ENCODE measurements at places on chromosomes 12 and 14.

DNA sequence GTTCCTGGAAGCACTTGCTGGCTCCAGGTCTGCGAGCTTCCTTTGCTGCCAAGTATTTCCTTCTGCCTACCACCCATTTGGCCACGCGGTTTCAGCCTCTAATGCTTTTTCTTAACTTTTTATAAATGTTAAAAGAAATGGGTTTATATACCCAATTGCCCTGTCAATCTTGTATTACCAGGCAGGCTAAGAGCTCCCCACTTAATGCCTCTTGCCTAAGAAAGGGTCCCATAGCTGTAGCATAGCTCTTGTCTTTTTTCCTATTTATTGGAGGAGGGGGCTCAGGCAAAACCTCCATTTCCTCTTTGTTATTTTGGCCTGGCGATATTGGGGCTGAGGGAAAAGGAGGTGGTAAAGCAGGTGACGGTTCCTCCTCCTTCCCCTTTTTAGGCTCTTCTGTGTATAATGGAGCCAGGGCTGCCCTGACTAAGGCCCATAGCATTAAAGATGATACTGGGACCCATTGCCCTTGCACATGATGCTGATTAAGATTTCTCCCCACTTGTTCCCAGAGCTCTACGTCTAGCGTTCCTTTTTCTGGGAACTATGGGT is 21.6 kb upstream of the BLTP3B start:
- DNase-seq: no peak

DNA sequence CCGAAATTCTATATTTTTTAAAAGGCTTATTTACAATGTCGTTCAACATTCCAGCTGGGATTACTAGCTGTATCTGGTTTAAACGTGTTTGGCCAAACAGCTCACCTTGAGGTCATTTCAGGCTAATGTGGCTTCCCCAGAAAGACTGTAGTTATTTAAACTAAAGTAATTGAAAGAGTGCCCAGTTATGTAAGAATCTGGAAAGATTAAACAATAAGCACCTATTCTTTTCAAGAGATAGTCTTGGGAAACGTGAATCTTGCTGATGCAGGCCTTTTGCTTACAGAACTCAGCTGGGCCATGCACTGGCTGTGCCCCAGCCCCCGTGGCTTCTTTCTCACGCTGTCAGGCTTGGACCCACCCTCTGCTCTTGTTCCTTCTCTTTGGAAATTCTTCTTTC is 24.4 kb downstream of the GLRX5 start:
- DNase-seq: no peak

DNA sequence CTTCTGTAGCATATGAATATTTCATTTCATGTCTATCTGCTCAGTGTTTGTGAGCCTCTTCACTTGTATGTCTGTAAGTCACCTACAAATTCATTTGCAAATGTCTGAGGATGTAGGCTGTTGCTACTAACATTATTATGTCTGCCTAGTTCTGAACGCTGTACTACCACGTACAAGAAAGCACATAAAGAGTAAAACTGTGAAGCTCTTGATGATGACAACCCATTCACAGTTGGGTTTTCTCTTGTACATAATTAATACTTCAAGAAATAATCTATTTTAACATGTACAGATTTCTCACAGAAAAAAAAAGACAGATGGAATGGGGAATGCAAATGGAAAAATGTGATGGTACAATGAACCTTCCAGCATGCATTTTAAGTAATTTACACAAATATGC is 64.3 kb upstream of the CPNE8 start:
- DNase-seq: no peak

- DNase-seq: no peak
These were observed 22.5 kb downstream of the SLC38A6 start for GRCh38 chr14:61003571-61003970.

- no peak for DNase-seq
These were observed 40.7 kb downstream of the ATG14 start for GRCh38 chr14:55370883-55371455.

GRCh38 chr12:103814436-103814835 is 26.6 kb downstream of the NT5DC3 start:
- DNase-seq: no peak

- no peak for DNase-seq
These were observed 930.8 kb downstream of the BCL11B start for GRCh38 chr14:98341211-98341610.

- peak; percentile 87 for DNase-seq
These were observed 77.8 kb upstream of the MAX start for GRCh38 chr14:65179918-65180724.

DNA sequence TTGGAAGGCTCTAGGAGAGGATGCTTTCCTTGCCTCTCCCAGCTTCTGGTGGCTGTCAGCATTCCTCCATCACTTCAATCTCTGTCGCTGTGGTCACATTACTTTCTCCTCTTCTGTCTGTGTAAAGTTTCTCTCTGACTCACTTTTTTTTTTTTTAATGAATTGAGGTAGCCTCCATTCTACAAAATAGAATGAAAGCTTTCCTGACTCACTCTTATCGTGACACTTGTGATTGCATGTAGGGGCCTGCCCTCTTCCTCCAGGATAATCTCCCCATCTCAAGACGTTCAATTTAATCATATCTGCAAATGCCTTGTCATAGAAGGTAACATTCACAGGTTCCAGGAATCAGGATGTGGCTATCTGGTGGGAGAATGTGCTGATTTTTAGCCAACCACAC is 153.5 kb upstream of the HMGA2 start:
- DNase-seq: peak; percentile 14

DNA sequence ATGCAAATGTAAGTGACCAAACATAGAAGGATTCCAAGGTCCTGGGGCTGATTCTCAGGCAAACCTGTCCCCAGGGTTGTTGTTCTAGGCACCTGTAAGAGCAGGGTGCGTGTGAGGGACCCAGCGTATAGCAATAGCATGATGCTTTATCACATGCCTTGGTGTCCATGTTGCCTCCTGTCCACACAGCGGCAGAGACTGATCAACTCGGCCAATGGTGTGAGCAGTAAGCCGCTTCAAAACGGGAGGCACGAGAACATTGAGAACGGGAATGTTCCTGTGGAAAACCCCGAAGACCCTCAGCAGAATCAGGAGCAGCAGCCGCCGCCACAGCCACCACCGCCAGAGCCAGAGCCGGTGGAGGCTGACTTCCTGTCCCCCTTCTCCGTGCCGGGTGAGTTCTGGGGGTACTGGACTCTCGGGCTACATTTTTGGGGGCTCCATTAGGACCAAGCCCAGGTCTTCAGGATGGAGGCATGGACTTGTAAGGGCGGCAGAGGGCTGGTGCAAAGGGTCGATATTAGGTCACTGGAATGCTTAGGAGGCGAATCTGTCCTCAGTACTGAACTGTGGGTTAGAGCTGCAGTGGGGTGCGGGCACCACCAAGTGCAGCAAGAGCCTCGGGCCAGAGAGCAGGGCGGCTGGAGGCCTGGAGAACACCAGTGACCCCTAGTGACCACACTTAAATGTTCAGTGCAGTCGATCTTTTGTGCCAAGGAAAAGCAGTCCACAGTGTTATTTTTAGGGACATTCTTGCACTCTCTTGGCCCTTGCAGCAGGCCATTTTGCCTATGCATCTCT is 57.2 kb upstream of the RIN3 start:
- DNase-seq: peak; percentile 58

DNA sequence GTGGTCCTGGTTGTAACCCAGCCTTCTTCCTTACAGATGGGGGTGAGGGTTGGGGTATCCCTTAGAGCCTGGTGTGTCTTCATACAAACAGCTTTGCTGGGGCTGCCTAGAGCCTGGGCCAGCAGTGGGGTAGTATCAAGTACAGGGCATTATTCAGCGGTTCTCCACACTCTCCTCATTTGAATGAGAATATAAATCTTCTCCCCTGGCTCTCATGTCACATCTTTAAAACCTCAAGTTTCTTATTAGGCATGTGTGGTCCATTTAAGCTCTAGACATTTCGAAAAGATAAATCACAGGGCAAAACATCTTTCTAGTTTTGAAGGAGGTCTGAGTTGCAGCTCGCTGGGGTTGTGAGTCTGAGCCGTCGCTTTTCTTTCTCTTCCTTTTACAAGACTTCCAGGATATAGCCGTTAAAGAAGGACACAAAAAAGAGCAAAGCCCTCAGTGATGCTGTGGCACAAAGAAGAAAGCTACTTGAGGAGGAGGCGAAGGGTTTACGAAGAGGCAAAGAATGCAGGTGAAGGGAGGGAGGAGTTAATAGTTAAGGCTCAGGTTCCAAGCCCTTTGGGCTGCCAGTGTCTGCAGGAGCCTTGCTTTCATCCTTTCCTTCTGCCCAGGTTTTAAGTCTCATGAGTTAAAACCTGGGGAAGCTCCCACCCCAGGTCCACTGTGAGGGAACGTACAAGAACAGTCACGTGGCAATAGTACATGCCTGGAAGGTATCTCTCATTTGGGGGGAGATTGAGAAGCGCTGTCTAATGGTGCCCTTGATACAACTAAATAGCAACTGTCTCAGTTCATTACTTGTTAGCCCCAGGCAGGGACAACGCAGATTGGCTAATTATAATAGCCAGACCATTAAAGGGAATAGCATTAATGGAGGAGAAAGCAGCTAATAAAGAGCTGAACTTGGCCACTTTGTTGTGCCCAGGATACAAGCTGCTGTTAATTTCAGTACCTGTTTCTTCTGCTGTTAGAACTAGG is 94.2 kb downstream of the ETV6 start:
- DNase-seq: no peak

DNA sequence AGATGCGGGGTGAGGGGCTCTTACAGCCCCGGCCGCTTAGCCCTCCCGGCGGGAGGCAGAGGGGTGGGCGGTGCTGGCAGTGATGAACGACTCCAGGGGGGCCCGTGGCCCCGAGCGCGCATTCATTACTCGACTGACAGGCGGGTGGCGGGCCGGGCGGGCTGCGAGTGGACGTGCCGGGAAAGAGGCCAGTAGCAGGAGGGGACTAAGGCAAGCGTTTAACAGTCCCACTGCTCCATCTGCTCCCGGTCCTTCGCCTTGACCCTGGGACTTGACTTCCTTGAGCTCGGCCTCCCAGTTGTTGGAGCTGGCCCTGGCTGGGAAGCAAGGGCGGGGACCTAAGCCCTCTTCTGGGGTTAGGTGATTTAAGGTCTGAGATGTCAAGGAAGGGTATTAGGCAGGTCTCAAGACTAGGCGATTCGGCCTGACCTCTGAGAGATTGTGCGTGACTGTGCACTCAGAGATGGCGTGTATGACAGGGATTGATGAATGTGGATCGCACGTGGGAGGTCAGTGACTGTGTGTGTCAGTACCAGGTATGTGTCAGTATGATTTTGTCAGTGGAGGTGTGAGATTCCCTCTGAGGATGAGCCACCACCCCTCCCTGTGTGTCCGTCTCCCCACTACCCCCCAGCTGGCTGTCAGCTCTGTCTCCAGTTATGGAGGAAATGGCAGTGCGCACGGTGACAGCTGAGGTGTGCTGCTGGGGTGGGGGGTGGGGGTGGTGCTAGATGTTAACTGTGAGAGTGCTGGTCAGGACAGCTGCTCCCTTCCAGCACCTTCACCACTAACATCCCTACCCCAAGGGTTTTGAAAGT is 3.6 kb upstream of the DNAJC22 start:
- DNase-seq: no peak

DNA sequence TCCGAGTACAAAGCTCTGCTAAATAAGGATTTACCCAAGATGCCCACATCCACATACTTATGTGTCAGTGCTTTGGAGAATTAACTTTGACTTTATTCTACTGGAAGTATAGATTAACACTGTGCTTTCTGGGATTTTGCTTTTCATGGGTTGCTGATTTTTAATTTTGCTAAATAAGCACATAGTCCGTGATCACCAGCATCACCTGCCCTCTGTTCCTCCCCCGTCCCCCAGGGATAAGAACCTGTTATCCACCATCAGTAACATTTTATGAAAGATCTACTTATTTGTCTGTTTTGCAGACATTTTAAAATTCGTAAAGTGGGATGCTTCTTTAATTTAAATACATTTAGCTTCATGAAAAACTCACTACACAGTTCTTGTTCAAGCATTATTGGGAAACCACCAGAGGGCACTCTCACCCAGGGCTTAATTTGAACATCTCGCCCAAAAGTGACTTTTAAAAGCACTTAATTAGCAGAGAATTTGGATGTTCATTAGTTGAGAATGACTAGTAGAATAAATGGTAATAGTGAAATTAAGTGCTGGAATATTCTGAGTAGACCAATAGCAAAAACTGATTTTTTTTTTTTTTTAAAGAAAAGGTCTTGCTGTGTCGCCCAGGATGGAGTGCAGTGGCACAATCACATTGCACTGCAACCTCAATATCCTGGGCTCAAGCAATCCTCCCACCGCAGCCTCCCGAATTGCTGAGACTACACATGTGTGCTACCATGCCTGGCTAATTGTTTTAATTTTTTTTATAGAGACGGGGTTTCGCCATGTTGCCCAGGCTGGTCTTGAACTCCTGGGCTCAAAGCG is 35.7 kb downstream of the MRPL42 start:
- DNase-seq: no peak

- DNase-seq: no peak
These were observed 19.3 kb upstream of the IL22 start for GRCh38 chr12:68272732-68273131.

GRCh38 chr12:124233041-124233796 is 61.7 kb upstream of the RFLNA start:
- DNase-seq: peak; percentile 78

DNA sequence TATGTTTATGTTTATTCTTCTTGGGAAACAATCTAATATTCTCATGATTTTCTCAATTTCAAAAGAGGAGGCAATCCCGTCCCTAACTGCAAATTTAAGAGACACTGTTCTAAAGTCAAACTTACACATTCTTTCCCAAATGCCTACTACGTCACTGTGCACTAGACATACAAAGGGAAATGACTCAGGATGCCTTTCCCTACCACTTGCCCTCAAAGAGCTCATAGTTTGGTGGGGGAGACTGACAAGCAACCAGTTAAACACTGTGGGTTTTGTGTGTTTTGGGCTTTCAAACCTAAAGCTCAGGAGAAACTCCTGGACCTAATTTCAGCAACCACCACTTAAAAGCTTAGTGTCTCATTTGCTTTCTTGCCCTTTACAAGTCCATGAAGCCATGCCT is 58.4 kb downstream of the ATP2B1 start:
- no peak for DNase-seq

- DNase-seq: no peak
These were observed 481.1 kb downstream of the CCER1 start for GRCh38 chr12:90473831-90474230.

DNA sequence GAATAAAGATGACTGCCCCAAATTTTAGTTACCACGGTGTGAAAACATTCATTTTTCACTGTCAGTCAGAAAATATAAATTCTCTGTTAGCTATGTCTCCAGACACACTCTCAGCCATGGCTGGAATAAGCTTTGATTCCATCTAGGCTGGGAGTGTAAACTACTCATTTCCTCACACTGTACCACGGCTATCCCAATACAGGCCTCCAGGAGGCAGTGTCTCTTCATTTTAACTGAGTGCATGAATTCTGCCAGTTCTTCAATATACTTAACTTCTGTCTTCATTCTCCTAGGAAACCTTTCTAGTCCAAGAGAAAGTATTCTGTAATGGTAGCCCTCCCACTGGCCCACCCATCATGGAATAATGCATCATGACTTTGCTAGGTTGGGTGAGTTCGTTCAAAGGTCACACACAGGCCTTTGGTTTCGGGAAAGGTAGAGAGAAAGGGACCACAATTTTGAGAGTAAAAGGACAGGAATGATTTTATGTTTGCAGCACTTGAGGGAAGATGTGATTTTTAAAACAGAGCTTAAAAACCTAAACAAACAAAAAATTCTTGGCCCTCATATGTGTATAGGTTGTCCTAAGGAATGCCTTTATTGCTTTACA is 381.1 kb downstream of the SEC23A start:
- DNase-seq: no peak
